ENCODE measurements at places on chromosomes 5 and 9.
A peak's percentile ranks its signal among the peaks of the same experiment; 100 is the strongest.

GRCh38 chr9:21322911-21323461, 12.2 kb downstream of the KLHL9 start:
- no peak for DNase-seq

GRCh38 chr5:54259090-54259489, 51.3 kb downstream of the ARL15 start:
- no peak for DNase-seq

DNA sequence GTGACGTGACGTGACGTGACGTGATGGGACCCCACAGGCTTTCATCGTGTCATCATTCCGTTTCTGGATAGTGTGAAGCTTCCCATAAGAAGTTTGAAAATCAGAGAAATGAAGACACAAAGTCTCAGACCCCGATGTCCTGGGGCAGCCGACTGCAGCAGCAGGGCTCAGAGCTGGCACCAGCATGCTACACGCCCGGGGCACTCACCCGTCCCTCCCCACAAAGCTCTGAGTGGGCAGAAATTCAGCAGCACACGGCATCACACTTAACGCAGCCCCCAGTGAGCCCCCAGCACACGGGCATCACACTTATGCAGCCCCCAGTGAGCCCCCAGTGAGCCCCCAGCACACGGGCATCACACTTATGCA, 42.2 kb downstream of the SLC12A7 start:
- DNase-seq = no peak

DNA sequence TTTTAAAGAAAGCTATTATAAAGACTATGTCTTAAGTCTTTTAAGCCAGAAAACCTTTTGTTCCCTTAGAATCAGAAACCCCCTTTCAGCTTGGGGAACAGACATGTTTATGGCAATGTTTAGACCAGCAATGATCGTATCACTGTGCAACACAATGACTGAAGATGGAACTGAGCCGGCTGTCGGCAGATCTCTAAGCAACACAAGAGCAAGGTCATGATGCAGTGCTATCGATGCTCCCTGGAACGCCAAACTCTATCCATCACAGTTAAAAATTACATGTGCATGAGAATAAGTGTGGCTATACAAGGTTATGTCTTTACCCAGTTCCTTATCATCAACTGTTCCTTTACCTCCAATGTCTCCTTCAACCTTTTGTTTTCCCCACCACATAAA, 1.8 kb upstream of the RNF44 start:
- DNase-seq = no peak

DNA sequence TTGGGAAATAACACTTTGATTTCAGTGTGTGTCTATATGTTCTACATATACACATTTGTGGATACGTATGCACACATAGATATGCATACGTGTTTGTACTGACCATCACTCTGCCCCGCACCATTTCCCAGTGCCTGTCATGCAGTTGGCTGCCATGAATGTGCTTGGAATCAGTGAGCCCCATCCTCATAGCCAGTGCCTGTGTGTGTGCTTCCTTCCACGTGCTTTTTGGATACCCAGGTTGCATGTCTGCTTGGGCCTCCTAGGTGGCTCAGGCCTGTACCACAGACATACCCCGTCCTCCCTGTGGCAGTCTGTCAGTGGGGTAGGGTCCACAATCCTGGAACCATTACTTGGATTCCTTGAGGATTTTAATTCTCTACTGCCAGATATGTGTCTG, 243.6 kb downstream of the FANCC start:
- no peak for DNase-seq

DNA sequence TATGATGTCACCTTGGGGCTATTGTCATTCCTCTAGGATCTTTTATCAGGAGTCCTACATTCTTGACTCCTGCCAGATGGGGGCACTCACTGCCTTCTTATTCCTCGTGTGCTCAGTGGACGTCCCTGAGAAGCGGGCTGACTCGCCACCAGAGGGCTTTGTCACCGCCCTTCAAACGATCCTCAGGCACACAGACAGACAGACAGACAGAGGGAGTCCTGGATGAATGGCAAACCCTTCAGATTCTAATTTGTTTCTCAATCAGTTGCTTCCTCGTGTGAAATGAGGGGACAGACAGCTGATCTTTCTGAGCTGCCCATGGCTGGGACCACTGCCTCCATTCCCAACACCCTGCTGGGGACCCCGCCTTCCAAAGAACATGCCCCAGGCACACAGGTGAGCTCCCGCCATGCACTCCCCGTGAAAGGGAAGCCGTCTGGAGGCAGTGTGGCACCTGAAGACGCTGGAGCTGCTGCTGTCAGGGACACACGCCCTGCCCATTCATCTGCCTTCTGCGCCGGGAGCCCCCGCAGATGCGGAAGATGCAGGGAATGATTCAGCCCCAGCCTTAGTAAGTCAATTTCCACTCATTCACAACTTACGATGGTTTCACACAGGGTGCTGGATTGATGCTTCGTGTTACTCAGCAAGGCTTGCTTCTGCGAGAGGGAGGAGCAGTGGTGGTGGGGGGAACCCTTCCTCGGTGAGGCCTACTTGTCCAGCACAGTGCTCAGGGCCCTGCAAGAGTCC, 24.9 kb upstream of the SH3PXD2B start:
- peak; percentile 61 for DNase-seq

- no peak for DNase-seq
Measured at GRCh38 chr9:89378541-89378940, 60.2 kb downstream of the SECISBP2 start.

DNA sequence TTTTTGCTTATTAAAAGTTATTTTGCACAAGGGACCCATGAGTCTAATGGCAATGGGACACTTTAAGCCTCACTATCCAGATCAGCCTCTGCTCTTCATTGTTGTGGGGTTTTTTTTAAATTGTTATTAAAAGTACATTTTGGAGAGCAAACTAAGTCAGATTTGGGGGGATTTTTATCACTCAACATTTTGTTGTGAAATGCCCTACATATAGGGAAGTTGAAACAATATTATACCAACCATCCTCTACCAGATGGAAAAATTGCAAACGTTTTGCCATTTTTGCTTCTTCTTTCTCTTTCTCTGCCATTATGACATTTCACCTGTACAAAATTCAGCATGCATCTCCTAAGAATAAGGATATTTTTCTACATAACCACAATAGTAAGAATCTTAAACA, 75.3 kb downstream of the SLC1A3 start:
- no peak for DNase-seq

GRCh38 chr5:152256580-152256979, 148.5 kb downstream of the NMUR2 start:
- no peak for DNase-seq

DNA sequence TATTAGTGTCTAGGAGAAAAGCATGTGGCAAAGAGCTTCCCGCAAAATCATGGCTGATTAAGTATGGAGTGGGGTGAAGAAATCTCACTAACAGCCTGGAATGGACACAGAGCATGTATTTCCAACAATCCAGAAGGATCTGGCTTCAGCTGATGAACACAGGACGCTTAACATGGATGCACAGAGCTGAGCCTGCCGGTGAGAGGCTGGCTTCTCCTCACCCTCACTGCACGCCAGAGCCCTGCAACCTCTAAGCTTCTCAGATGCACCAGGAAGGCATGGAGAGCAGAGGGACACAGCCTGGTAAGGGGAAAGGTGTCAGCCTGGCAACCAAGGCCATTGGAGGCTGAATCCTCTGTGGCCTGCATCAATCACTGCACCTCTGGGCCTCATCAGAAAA, 298.5 kb downstream of the TRIM32 start:
- no peak for DNase-seq

GRCh38 chr5:138366632-138367382, 14.3 kb downstream of the KDM3B start:
- no peak for DNase-seq

DNA sequence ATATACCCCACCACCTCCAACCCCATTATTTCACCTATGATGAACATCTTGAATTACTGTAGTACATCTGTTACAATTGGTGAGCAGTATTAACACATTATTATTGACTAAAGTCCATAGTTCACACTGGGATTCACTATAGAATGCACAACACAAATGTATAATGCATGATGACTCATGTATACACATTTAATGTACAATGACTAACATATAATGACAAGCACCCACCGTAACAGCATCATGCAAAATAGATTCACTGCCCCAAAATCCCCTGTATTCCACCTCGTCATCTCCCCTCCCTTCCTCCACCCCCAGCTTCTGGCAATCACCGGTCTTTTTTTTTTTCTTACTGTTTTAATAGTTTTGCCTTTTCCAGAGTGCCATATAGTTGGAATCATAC, 47.1 kb upstream of the NEK6 start:
- no peak for DNase-seq

DNA sequence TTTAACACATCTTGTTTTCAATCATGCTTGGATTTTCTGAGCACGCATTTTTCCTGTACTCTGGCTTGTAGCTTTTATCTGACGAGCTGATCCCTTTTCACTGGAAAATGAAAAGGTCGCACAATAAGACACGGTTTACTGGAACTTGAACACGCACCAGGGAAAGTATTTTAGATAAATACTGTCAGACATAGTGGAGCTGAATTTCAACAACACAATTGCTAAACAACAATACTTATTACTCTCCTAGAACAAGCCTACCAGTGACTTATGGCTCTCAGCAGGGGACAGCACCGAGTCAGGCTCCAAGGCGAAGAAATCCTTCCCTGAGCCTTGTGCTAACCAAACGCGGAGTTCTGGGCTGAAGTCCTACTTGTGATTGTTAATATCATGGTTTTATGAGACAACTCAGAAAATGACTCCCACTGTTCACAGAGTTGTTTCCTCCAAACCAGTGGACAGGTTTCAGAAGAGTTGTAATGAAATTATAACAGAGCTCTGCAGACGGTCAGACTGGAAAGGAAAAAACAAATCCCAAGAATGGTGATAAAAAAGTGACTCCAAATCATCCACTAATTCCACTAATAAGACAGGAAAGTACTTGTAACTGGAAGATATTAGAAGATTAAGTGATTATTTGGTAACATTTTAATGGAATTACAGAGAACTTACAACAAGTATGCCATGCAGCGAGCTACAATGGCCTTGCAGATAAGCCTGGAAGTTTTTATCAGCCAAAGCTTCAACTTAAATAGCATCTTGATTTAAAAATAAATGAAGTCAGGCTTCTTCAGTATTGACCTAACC, 359.6 kb downstream of the EBF1 start:
- DNase-seq = no peak

DNA sequence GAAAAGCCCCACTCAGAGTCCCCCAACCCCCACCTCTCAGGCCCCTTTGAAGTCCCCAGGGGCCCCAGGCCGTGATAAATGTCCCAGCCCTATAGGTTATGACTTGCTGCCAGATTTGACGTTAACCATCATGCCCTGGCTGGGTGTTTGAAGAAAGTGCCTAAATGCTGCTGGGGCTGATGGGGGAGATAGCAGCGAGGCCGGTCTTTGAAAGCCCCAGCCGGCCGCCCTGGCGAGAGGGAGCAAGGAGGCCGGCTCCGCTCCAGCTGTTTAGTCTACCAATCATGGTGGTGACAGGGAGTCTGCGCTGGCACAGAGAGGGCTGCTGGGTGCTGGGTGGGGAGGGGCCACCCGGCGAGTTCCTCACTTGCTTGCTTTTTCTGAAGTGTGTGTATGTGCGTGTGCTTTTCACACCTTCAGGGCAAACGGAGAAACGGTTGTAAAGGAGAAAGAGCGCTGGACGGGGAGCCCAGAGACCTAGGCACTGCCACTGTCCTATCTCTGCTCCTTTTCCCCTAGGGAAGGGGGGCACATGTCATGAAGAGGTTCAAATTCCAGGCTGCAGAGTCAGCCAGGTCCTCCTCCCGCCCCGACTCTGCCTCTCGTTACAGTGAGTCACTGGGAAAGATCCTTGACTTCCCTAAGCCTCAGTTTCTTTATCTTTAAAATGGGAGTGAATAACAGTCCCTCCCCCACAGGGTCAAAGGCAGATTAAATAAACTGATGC, 126.1 kb upstream of the HAND1 start:
- no peak for DNase-seq

- no peak for DNase-seq
Measured at GRCh38 chr9:129222819-129223218, 44.8 kb upstream of the IER5L start.

GRCh38 chr9:100284247-100284646, 68.5 kb downstream of the TEX10 start:
- no peak for DNase-seq

GRCh38 chr5:111197523-111197922, 26.7 kb upstream of the CAMK4 start:
- no peak for DNase-seq

DNA sequence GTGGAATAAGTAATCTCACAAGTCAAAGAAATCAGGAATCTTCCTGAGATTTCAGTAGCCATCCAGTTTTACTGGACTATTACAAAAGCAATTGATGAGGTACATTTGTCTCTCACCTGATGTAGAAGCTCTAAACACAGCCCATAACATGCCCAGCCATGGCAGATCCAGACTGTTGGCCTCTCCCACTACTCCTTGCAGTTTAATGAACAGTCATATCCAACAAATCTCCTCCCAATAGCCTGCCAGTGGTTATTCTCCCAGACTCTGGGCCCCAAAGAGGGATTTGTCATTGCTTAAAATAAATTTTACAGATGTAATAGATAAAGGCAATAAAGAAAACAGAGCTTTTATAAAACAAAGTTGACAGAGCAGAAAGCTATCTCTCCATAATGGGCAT, 80.8 kb downstream of the ZNF608 start:
- DNase-seq = no peak

DNA sequence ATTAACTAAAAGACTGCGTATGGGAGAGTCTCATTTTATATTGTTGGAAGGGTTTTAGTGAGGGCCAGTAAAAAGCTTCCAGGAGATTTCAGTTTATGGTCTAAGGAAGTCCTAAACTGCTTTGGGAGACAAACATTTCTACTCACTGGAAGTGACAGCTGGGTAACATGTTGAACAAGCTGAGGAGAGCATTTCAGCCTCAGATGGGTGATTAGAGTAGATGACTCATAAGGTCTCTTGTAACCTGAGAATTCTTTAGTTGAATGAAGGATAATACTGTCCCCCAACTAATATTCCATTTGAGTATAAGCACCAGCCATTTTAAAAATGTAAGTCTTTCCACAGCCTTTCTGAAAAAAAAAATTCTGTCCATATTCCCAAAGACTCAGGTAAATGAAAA, 218.0 kb upstream of the C9orf72 start:
- DNase-seq = no peak

Data from hematopoietic multipotent progenitor cell treated with erythropoietin and hydrocortisone succinate and interleukin-3 and kit ligand, for 15 days (in vitro differentiated cells).